Hematopoietic multipotent progenitor cell (in vitro differentiated cells): ENCODE measurements at places on chromosomes 2 and 18.

DNA sequence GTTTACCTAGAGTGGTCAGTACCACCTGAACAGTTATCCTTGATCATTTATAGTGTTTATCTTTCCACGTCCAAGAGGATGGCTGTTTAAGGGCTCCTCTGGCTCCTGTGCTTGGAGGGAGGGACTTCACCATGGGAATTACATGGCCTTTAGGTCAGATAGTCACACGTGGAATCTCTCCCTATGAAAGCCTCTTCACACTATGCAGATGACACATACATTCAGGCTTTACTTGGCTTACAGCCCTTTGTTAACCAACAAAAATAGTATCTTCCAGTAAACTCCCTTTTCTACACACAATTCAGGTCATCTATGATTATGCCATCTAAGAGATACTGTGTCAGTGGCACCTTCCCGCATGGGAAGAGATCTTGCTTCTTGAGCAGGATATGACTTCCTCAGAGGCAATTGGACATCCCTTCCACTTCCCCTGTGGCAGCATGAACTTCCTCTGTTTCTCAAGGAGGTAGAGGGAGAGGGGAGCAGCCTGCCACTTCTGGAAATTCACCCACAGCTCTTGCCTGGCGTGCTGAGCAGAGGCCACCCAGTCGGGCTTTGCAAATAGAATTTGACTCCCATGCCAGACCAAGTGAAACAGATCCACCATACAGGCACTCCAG lies 53.5 kb downstream of the COLEC12 start:
- DNase-seq: no peak

- no peak for DNase-seq
Observed at GRCh38 chr2:70505613-70506391, 47.8 kb downstream of the TGFA start.

DNA sequence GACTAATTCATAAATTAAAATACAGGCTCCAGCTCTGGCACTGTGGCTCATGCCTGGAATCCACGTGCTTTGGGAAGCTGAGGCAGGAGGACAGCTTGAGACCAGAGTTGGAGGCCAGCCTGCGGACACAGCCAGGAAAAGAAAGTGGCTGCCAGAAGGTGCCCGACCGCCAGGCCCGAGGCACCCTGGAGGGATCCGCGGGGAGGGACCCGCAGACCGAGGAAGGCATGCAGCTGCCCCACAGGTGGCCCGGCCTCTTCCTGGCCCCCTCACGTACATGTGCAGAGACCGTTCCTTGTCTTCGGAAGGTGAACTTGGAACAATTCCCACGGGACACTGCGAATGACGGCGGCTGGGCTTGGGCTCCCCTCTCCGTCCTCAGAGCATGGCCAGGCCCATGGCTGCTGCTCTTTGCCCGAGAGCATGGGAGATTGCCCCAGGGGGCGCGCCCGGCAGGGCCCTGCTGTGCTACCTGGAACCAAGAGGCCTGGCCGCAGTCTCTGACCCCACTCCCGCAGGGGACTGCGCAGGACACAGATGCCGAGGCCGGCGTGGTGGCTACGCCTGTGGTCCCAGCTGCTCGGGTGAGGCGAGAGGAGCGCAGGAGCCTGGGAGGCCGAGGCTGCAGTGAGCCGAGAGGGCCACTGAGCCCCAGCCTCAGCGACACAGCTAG lies 55.6 kb upstream of the IMP4 start:
- no peak for DNase-seq

DNA sequence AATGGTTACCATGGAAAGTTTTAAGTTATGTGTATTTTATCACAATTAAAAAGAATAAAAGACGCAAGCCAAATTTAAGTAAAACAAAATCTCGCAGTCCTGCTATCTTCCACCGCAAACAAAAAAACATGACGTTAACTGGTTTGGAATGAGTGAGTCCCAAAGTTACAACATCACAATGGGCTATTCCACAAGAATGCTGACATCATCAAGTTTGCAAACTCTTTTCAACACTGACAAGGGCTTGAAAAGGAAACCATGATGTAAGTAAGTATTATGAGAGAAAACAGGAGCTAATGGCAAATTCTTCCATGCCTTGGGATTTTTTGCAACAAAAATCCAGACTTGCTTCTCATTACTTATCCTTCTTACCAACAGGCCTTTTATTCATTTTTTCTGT lies 31.1 kb downstream of the SIGLEC15 start:
- no peak for DNase-seq

DNA sequence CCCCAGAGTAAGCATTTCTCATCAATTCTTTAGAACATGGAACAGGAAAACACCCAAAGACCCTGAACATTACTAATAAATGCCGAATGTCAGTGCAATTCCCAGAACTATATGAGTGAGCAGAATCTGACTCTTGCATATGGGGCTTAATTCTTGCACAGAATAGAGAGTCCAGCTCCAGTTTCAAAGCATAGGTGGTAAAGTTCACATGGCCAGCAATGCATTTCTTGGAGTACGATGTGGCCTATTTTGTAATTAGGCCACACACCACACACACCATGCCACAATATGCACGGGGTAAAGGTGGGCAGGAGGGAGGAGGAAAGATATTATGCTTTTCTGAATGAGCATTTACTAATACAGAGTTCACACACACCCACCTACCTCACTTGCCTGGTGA lies 56.5 kb downstream of the PLA2R1 start:
- DNase-seq: no peak

GRCh38 chr2:128310761-128311160 lies 7.9 kb downstream of the HS6ST1 start:
- no peak for DNase-seq

DNA sequence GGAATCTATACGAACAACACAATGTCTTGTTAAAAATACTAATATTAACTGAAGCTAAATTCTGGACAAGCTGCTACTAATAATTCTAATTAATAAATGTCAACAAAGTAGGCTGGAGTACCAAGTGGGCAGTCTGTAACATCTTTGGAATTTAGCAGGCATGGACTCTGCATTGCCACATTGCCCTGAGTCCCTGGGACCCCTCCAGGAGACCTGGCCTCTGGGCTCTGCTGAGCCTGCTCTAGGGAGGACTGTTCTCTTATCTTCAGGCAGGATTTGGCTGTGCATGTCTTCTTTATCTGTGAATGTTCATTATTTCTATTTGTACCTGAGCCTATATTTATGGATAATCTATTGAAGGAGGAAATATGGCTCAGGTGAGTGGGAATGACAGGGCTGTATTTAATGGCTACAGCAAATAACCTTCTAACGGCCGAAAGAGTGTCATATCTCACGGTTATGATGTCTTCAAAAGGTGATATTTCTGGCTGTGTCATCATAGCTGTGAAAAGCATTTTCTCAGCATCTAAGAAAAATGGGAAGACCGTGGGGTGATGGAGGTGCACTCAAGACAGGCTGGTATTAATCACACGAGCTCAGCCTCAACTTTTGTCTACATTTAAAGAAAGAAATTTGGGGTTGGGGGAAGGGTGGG lies 28.6 kb upstream of the SETBP1 start:
- no peak for DNase-seq

GRCh38 chr2:168155046-168155445 lies 92.3 kb downstream of the STK39 start:
- no peak for DNase-seq

DNA sequence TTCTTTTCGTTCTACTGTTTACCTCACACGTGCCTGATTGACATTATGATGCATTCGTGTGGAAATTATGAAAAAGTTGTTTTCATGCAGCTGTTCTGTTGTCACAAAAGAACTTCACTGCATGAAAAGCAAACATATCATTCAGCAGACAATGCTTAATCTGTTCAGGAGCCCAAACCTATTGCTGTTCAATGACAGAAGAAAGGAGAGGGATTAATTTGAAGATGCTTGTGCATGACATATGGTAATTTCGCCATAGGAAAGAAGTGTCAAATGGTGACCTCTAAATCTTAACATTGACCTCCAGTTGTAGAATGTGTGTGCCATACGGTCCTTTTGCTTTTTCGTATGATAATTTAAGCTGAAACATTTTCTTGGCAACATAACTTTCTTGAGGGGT lies 124.5 kb downstream of the WDR7 start:
- no peak for DNase-seq

DNA sequence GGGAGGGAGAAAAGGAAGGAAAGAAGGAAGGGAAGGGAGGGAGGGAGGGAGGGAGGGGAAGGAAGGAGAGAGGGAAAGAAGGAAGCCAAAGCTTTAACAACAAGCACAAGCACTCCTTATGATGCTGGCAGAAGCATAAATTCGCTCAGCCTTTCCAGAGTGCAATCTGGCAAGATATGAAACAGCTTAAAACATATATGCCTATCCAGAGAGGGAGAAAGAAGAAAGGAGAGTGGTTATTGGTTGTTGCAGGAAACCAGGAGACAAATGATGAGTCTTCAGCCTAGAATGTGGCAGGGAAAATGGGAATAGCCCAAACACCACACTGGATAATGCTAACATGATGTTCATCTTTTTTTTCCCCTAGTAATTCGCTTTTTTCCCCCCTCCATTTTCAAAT lies 64.0 kb downstream of the STPG4 start:
- no peak for DNase-seq

- no peak for DNase-seq
Observed at GRCh38 chr2:73257021-73257420, 22.9 kb downstream of the CCT7 start.

DNA sequence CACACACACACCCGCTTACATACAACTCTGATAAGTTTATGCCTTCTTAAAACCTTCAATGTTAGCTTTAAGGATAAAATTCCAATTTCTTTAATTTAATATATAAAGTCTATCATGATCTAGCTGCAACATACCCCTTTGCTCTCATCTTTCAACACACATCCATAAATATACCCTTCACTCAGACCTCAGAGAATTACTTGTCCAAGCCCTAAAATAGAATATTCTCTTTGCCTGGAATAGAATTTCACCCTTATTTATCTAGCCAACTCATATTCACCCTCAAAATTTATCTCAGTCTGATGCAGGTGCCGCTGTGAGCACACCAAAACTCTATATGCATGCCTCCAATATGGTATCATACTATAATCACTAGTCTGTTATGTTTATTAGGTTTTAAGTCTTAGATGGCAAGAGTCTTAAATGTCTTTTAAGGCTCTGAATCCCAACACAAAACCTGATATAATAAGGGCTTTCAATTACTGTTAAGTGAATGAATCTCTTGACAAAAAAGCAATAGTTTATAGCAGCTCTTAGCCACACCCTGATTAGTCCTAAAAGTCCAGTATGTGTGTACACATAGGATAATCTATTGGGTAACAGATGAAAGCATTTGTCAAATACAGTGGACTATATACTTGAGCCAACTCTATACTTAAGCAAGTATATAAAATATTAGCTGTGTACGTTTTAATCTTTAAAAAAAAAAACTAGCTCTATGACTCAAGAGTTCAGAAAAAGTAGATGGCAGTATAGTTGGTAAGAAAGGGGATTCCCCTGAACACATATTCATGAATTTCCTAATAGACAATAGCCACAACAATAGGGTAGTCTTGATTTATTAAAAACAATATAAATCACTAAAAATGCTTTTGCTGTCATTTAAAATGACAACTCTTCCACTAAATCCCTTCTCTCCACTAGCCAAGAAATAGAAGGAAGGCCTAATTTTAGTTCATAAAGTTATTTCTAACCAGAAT lies 144.5 kb downstream of the EXOC6B start:
- DNase-seq: no peak

DNA sequence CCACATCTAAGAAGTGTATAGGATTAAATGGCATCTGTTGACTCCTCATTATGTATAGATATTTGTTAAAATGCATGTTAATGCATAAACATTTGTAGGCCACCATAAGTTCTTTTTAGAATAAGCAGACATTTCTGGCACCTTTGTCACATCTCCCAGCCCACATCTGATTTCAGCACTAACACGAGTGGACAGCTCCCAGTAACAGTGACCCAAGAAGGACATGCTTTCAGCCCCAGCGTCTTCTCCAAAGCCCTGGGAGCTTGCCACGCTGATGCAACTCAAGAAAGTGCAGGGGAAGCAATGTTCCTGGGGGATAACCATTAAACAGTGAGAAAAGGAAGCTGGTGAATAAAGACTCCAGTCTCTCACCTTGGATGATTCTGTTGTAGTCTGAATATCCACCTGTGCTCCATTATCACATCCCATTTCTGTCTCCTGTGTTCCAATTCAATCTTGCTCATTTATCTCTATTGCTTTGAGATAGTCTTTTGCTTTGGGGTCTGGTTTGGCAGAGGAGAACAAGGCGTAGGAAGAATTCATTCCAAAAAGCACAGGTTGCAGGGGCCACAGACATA lies 182.6 kb upstream of the THSD7B start:
- DNase-seq: peak; percentile 36

- no peak for DNase-seq
Observed at GRCh38 chr2:198188982-198189381, 384.6 kb downstream of the PLCL1 start.

GRCh38 chr2:39664232-39664887 lies 1.4 kb upstream of the TMEM178A start:
- DNase-seq: no peak

DNA sequence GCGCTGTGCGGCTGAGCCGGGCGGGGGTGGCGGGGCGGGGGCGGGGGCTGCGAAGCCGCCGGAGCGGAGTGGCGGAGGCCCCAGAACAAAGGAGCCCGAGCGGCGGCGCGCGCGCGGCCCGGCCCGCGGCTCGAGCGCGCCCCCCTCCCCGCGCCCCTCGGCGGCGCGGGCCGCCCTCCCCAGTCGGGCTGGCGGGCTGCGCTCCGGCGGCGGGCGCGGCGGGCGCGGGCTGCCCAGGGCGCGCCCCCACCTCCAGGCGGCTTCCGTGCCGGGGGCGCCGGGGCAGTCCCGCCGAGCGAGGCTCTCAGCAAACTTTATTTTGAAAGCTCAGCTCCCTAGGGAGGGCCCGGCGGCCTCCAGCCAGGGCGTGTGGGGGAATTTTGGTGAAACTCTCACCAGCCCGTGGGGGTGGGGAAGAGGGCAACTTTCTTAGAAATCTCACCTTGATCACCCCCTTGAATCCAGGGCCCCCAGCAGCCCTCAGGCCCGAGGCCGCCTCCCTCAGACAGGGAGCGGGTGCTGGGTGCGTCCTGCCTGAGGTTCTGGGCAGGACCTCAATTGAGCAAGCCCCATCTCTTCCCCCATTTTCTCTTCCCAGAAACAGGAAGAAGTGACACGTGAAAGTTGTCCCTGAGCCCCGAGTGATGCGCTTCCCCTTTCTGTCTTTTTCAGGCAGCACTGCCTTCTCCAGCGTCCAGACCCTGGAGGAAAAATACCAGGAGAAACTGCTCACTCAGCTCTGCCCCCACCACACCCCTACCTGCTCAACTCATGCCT lies 786 bp downstream of the TET3 start:
- DNase-seq: peak; percentile 39

GRCh38 chr2:96882906-96883305 lies 13.0 kb upstream of the SEMA4C start:
- DNase-seq: no peak
